ENCODE measurements at places on chromosomes 1 and 21.

GRCh38 chr1:50976111-50976889 is 6.3 kb downstream of the CDKN2C start:
- DNase-seq: no peak

DNA sequence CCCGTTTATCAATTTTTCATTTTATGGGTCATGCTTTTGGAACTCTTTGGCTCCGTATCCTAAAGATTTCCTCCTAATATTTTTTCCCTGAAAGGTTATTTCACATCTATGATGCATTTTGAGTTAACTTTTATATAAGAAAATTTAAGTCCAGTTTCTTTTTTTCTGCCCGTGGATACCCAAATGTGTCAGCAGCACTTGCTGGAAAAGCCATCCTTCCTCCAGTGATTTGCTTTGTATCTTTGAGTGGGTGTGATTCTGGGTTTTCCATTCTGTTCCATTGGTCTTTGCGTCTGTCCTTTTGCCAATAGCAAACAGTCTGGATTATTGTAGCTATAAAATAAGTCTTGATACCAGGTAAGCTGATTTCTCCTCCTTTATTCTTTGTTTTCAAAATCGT is 15.6 kb upstream of the ABCG1 start:
- no peak for DNase-seq

- DNase-seq: no peak
These were observed 556.8 kb downstream of the LMO4 start for GRCh38 chr1:87885278-87886025.

DNA sequence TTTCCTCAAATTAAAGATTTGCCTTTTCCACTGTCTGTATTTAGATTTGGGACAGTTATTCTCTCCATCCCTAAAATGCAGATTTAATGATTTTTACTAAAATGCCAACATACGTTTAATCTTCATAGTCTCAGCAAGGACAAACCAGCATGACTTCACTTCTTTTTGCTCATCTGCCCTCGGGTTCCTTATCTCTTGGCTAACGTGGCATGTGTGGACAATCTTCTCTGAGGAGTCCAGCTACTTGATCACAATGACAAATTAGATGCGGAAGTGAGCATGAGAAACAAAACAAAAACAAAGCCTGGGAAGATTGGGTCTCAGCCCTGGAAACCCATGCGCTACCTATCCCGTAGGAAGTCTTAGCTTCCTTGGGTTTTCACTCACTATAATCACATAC is 1.0 kb downstream of the MRAP start:
- no peak for DNase-seq

GRCh38 chr1:230291731-230292620 is 134.2 kb downstream of the PGBD5 start:
- DNase-seq: no peak

- DNase-seq: no peak
These were observed 16.0 kb downstream of the DIO1 start for GRCh38 chr1:53909946-53910345.

GRCh38 chr1:105678334-105678733 is 1378.1 kb upstream of the PRMT6 start:
- no peak for DNase-seq

GRCh38 chr1:18179009-18179408 is 71.4 kb downstream of the IGSF21 start:
- no peak for DNase-seq

- no peak for DNase-seq
These were observed 10.3 kb upstream of the L1TD1 start for GRCh38 chr1:62184336-62184735.

- DNase-seq: no peak
These were observed 14.2 kb downstream of the UCK2 start for GRCh38 chr1:165841582-165842017.

GRCh38 chr1:110548381-110548780 is 29.4 kb upstream of the KCNA10 start:
- no peak for DNase-seq

DNA sequence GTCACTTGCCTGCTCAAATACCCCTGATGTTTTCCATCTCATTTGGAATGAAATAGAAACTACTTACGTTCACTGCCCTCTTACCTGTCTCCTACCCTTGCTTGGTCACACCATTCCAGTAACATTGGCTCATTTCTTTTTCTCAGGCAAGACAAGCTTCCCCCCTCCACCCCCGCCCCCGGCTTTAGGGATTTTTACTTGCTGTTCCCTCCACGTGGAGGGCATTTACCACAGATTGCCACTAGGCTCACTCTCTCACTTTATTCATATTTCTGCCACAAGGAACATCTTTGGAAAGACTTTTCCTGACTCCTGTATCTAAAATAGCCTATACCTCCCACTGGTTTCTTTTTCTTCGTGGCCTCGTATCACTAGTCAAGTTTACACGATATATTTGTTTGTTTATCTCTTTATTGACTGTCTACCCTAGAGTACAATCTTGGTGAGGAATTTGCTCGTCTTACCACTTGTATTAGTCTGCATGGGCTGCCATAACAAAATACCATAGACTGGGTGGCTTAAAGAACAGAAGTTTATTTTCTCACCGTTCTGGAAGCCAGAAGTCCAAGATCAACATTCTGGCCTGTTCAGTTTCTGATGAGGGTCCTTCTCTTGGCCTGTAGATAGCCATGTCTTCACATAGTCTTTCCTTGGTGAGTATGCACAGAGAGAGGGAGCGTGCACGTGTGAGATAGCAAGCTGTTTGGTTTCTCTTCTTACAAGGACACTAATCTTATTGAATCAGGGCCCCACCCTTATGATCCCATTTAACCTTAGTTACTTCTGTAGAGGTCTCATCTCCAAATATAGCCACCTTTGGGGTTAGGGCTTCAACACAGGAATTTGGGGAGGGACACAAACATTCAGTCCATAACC is 126.2 kb downstream of the NRDC start:
- DNase-seq: no peak

DNA sequence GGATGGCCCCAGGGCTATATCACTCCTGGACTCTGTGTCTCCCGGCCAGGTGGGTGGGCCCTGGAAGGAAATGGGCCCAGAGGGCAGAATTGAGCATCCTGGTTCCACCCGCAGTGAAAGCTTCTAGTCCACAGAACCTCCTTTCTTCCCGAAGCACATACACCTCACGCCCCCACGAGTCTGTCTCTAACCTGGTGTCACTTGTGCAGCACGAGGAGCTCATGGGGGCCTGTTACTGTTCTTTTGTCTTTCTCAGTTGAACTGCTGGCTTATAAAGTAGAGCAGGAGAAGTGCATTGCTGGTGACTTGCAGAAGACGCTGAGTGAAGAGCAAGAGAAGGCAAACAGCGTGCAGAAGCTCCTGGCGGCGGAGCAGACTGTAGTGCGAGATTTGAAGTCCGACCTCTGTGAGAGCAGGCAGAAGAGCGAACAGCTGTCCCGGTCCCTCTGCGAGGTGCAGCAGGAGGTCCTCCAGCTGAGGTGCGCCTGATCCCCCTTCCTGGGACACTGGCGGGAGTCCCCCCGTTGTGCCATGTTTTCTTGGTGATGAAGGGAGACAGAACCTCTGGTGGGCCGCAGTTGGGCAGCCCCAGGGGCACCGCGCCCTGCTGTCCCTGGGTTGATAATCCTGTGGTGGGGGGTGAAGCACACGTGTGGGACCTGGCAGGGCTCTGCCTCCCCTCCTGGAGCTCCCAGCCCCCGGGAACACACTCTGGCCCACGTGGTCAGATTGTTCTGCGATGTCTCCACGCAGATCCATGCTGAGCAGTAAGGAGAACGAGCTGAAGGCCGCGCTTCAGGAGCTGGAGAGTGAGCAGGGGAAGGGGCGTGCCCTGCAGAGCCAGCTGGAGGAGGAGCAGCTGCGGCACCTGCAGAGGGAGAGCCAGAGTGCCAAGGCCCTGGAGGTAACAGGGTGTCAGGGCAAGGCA is 28.7 kb upstream of the DIP2A start:
- DNase-seq: no peak

DNA sequence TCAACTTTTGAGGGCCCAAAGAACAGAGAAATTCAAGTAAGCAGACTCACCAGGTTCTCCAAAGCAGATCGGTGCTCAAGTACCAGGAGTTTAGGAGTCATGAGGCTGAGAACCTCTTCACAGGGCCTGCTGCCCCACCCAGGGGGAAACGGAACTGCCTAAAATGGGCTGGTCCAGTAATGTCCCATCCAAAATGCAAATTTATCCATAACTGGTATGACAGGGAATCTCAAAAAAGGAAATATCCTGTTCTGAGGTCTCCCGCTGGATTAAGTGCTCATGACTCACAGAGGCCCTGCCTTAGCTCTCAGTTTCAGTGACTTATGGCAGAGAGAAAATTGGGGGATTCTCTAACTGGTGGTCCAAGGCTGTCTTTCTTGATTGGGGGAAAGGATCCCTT is 9.3 kb downstream of the SPRR2G start:
- DNase-seq: no peak

- no peak for DNase-seq
These were observed 14.0 kb upstream of the TBX19 start for GRCh38 chr1:168266644-168267186.

DNA sequence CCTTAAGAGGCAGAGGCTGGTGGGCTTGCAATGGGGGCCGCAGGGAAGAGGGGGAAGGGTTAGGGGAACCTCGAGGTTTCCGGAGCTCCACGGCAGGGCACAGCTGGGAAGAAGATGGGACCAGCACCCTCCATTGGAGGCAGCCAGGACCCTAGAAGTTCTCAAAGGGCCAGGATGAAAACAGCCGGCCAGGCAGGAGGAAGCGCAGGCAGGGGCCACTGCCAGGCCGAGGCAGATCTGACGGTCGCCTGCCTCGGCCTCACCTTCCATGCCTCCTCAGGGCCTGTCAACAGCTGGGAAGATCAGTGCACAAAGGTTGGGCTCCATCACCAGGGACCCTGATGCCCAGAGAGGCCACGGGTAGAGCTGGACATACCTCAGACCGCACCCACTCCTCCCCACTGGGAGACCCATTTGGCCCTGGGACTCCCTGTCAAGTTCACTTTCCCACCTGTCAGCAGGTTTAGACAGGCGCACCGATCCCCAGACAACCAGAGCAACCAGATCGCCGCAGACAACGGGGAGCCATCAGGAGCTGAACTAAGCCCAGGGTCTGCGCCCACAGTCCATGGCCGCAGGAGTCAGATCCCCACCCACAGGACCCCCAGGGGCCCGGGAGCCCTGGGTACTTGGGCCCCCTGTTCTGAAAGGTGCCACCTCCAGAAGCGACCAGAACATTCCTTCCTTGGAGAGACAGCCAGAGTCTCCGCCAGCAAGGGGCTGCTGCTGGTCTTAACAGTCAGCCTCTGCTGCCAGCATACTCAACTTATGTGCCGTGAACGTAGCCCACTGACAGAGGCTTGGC is 2.2 kb downstream of the SLC19A1 start:
- DNase-seq: no peak

GRCh38 chr21:28590676-28591075 is 402.0 kb downstream of the LTN1 start:
- DNase-seq: no peak

GRCh38 chr1:30286241-30286987 is 437.0 kb downstream of the MATN1 start:
- DNase-seq: no peak

All from CD4-positive, alpha-beta T cell treated with Interleukin-12 subunit alpha and Interleukin-12 subunit beta, for 1 hour (primary cell).